Thoracic aorta (tissue), 2 donors: ENCODE measurements at places on chromosomes 5 and 9.

- DNase-seq = no peak
- H3K27ac ChIP-seq = no peak overlapping the region
- H3K4me3 ChIP-seq = no peak overlapping the region
- no peaks in the 10 kb centered on the region for H3K27me3 ChIP-seq
Measured at GRCh38 chr5:148145916-148146315, 22.4 kb upstream of the SPINK14 start.

GRCh38 chr5:39072925-39073766 is 1.1 kb downstream of the RICTOR start:
- H3K27me3 ChIP-seq = no peaks in the 10 kb centered on the region
- no peak for DNase-seq
- peaks cover 40% of the 10 kb centered on the region for H3K4me1 ChIP-seq
- peak overlapping the region; percentile 99 for H3K4me3 ChIP-seq
- H3K27ac ChIP-seq = peak overlapping the region; percentile 99

- H3K27me3 ChIP-seq = no peaks in the 10 kb centered on the region
- H3K4me3 ChIP-seq = no peak overlapping the region
- no peaks in the 10 kb centered on the region for H3K4me1 ChIP-seq
- DNase-seq = no peak
Measured at GRCh38 chr9:132730054-132731033, 60.1 kb downstream of the GTF3C4 start.

GRCh38 chr9:74122216-74122615 is 374.9 kb upstream of the RORB start:
- no peaks in the 10 kb centered on the region for H3K4me1 ChIP-seq
- no peak for DNase-seq
- no peak overlapping the region for H3K27ac ChIP-seq
- no peak overlapping the region for H3K4me3 ChIP-seq
- no peaks in the 10 kb centered on the region for H3K36me3 ChIP-seq

GRCh38 chr9:77848404-77848803 is 183.2 kb downstream of the GNAQ start:
- peak overlapping the region; percentile 90 for H3K27ac ChIP-seq
- no peak for DNase-seq
- peaks cover 60% of the 10 kb centered on the region for H3K4me1 ChIP-seq
- no peaks in the 10 kb centered on the region for H3K36me3 ChIP-seq
- no peaks in the 10 kb centered on the region for H3K27me3 ChIP-seq
- peak overlapping the region; percentile 6 for H3K4me3 ChIP-seq

DNA sequence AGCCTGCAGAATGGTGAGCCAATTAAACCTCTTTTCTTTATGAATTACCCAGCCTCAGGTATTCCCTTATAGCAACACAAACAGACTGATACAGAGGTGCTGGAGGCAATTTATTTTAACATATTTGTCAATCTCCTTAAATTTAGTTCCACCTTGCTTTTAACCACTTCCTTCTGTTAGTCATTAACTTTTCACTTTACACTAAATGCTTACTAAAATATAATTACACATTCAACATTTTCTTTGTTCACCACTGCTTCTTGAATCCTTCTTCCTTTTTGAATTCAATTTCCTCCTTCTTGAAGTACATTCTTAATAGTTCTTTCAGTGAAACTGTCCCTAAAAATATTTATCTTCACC is 39.4 kb downstream of the LYRM7 start:
- H3K4me1 ChIP-seq = peaks cover 4% of the 10 kb centered on the region
- no peak overlapping the region for H3K4me3 ChIP-seq
- no peaks in the 10 kb centered on the region for H3K27me3 ChIP-seq
- no peak for DNase-seq

DNA sequence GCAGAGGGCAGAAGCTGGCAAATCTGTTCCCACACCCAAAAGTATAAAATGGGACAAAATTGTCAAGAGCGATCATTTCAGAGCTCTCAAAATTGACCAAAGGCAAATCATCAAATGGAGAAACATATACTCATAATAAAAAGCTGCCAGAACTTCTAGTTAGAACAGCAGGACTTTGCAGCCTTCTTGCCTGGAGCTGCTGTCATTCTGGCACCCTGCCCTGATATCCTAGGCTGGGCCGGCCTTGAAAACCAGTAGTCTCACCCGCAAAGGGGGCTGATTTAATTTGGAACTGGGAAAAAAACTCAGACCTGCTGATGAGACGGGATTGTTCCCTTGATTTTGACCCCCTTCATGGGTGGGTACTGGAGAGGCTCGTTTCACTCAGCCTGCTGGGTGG is 18.5 kb downstream of the OR2V1 start:
- DNase-seq = no peak
- H3K36me3 ChIP-seq = no peaks in the 10 kb centered on the region
- no peaks in the 10 kb centered on the region for H3K27me3 ChIP-seq
- H3K4me1 ChIP-seq = no peaks in the 10 kb centered on the region
- H3K27ac ChIP-seq = no peak overlapping the region

DNA sequence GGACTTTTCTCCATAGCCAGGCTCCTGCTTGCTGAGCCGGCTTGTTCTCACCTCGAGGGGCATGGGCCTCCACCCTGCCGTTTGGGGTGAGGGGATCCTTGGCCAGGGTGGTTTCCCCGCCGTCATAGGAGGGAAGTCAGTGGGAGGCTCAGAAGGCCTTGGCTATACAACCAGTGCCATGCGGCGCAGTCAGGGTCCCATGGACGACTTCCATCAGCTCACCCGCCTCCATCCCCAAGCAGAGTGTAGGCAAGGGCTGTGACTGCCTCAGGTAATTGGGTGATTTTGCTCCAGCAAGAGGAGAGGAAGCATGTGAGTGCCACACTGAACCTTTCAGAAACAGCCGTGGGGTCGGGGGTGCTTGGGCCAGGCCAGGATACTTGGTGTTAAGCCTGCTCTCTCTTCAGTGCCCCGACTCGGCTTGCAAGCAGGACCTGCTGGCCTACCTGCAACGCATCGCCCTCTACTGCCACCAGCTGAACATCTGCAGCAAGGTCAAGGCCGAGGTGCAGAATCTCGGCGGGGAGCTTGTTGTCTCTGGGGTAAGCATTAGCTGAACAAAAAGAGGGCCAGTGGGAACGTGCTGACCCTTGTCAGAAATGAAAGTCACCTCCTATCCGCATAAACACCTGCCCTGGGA is 57.2 kb upstream of the LRRTM2 start:
- no peak overlapping the region for H3K27ac ChIP-seq
- H3K4me3 ChIP-seq = no peak overlapping the region
- H3K27me3 ChIP-seq = no peaks in the 10 kb centered on the region

- no peak for DNase-seq
- H3K4me3 ChIP-seq = no peak overlapping the region
- H3K27me3 ChIP-seq = no peaks in the 10 kb centered on the region
- H3K27ac ChIP-seq = no peak overlapping the region
Measured at GRCh38 chr9:76581731-76582130, 122.7 kb downstream of the GCNT1 start.

DNA sequence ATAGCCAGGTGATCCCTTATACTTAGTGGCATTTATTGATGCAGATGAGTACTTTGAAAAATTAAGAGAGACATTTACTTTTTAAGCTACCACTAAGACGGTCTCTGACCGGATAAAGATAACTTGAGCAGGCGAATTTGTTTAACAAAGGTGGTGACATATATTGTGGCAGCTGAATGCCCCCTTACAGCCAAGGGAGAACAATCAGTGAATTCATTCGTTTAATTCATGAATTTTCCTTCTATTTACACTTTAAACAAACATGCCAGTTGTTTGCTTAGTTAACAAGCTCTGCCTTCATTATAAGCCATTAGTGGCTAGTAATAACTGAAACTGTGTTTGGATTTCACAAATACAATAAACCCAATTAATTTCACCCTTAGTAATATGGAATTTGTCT is 187.1 kb downstream of the AOPEP start:
- no peak for DNase-seq
- peak overlapping the region; percentile 60 for H3K27ac ChIP-seq
- H3K36me3 ChIP-seq = no peaks in the 10 kb centered on the region
- no peak overlapping the region for H3K4me3 ChIP-seq
- H3K4me1 ChIP-seq = peaks cover 11% of the 10 kb centered on the region

DNA sequence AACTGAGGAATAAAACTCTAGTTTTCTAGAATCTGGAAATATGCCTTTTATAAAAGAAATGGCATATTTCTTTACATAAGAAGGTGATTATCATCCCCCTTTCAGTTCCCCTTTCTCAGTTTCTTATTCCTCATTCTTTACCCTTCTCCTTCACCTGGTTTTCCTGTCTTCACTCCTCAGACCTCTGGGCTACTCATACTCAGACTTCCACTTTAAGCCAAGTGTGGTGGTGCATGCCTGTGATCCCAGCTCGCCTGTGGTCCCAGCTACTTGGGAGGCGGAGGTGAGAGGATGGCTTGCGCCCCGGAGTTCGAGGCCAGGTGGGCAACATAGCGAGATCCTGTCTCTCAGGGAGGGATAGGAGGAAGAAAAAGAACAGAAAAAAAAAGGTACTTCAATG is 57.2 kb downstream of the RANBP6 start:
- no peak for DNase-seq
- H3K27ac ChIP-seq = no peak overlapping the region
- no peaks in the 10 kb centered on the region for H3K4me1 ChIP-seq
- H3K27me3 ChIP-seq = no peaks in the 10 kb centered on the region
- no peak overlapping the region for H3K4me3 ChIP-seq

GRCh38 chr9:31355965-31356364 is 1028.5 kb upstream of the ACO1 start:
- H3K4me1 ChIP-seq = no peaks in the 10 kb centered on the region
- no peak overlapping the region for H3K4me3 ChIP-seq
- H3K36me3 ChIP-seq = no peaks in the 10 kb centered on the region
- no peaks in the 10 kb centered on the region for H3K27me3 ChIP-seq

GRCh38 chr9:88303721-88304451 is 84.4 kb upstream of the SPIN1 start:
- no peaks in the 10 kb centered on the region for H3K27me3 ChIP-seq
- no peaks in the 10 kb centered on the region for H3K36me3 ChIP-seq
- DNase-seq = no peak
- H3K27ac ChIP-seq = no peak overlapping the region

DNA sequence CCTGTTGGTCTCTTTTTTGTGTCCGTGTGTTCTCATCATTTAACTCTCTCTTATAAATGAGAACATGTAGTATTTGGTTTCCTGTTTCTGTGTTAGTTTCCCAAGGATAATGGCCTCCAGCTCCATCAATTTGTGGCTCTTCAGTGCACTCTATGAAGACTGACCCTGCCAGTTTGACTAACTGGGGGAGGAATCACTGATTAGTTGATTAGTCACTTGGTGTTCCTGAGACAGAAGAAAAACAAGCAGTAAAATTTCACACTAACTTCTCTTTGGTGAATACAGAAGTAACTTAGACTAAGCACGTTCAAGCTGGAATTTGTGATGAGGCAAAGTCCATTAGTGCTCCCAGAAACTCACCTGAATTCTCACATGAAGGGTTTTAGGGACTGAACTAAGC is 495.8 kb upstream of the RORB start:
- no peak overlapping the region for H3K27ac ChIP-seq
- H3K4me3 ChIP-seq = no peak overlapping the region
- H3K4me1 ChIP-seq = no peaks in the 10 kb centered on the region
- no peaks in the 10 kb centered on the region for H3K36me3 ChIP-seq
- DNase-seq = no peak
- H3K27me3 ChIP-seq = no peaks in the 10 kb centered on the region

GRCh38 chr9:124652615-124653393 is 118.3 kb downstream of the NR6A1 start:
- no peak overlapping the region for H3K4me3 ChIP-seq
- no peak for DNase-seq
- no peaks in the 10 kb centered on the region for H3K36me3 ChIP-seq

GRCh38 chr5:117220730-117221129 is 646.1 kb upstream of the SEMA6A start:
- DNase-seq = no peak
- no peaks in the 10 kb centered on the region for H3K27me3 ChIP-seq
- no peak overlapping the region for H3K4me3 ChIP-seq
- H3K4me1 ChIP-seq = no peaks in the 10 kb centered on the region
- no peaks in the 10 kb centered on the region for H3K36me3 ChIP-seq

- H3K27ac ChIP-seq = no peak overlapping the region
- H3K27me3 ChIP-seq = no peaks in the 10 kb centered on the region
- H3K4me3 ChIP-seq = no peak overlapping the region
Measured at GRCh38 chr5:88602584-88602983, 280.4 kb downstream of the MEF2C start.

- H3K4me3 ChIP-seq = no peak overlapping the region
- H3K27ac ChIP-seq = no peak overlapping the region
- H3K36me3 ChIP-seq = peaks cover 3% of the 10 kb centered on the region
- no peaks in the 10 kb centered on the region for H3K27me3 ChIP-seq
Measured at GRCh38 chr5:73859696-73860095, 233.7 kb downstream of the ARHGEF28 start.

- peaks cover 6% of the 10 kb centered on the region for H3K4me1 ChIP-seq
- H3K36me3 ChIP-seq = no peaks in the 10 kb centered on the region
- no peak overlapping the region for H3K4me3 ChIP-seq
- DNase-seq = no peak
- H3K27ac ChIP-seq = no peak overlapping the region
- H3K27me3 ChIP-seq = no peaks in the 10 kb centered on the region
Measured at GRCh38 chr5:154749491-154749890, 5.7 kb upstream of the LARP1 start.

DNA sequence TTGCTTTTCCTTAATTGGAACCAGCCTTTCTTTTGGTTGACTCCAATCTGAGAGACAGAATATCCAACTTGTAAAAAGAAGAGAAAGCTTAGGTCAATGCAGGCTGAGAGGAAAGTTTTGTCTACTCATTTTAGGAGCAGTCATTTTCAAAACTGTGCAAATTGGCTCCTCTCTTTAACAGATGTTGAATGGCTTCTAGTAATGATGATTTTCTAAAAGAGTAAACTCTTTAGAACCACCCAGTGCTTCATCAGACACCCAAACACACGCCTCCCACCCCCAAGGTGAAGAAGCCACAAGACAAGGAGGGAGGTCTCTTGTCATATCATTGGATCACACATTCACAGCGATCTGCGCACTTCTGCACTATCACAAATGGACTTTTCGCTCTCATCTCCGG is 116.3 kb upstream of the KLF9 start:
- no peaks in the 10 kb centered on the region for H3K36me3 ChIP-seq
- DNase-seq = no peak
- no peaks in the 10 kb centered on the region for H3K27me3 ChIP-seq
- no peak overlapping the region for H3K4me3 ChIP-seq

- no peak for DNase-seq
- H3K4me1 ChIP-seq = peaks cover 28% of the 10 kb centered on the region
- H3K27ac ChIP-seq = peak overlapping the region; percentile 65
- H3K36me3 ChIP-seq = no peaks in the 10 kb centered on the region
- no peaks in the 10 kb centered on the region for H3K27me3 ChIP-seq
Measured at GRCh38 chr9:115157245-115157674, 39.3 kb upstream of the TNC start.
